ENCODE measurements at places on chromosomes 5 and 9.

DNA sequence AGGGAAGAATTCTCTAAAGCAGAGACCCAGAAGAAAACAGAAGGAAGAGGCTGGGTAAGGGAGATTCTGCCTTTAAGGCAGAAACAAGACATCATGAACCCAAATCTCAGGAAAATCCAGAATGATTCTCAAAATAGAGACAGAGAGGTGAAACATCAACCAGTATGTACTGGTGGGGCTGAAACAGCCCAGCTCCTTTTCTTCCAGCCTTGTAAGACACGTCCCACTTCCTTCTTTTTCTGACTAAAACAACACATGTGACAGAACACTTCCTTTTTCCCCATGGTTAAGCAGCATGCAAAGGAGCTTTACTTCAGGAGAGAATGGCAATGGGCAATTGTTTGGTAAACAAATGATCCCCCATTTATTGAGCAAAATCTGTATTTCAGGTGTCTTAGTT lies 230.8 kb upstream of the NR4A3 start:
- peak; percentile 9 for DNase-seq

DNA sequence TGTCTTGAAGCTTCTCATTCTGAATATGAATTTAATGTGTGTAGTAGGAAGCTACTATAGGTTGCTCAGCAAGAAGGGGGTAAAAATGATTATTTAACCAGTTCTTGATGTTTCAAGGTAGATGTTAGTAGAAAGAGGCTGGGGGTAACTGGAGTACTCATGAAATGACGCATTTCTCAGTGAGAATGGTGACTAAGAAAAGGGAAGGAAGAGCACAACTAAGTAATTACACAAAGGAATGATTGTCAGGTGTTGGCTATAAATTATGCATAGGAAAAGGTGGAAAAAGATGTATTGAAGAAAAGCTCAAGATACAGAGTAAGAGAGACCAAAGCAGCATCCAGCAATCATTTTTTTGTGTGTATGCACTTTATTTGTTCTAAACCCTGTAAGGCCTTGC lies 1.4 kb upstream of the PSIP1 start:
- no peak for DNase-seq

- no peak for DNase-seq
These were observed 164.5 kb upstream of the PHYKPL start for GRCh38 chr5:178396796-178397720.

DNA sequence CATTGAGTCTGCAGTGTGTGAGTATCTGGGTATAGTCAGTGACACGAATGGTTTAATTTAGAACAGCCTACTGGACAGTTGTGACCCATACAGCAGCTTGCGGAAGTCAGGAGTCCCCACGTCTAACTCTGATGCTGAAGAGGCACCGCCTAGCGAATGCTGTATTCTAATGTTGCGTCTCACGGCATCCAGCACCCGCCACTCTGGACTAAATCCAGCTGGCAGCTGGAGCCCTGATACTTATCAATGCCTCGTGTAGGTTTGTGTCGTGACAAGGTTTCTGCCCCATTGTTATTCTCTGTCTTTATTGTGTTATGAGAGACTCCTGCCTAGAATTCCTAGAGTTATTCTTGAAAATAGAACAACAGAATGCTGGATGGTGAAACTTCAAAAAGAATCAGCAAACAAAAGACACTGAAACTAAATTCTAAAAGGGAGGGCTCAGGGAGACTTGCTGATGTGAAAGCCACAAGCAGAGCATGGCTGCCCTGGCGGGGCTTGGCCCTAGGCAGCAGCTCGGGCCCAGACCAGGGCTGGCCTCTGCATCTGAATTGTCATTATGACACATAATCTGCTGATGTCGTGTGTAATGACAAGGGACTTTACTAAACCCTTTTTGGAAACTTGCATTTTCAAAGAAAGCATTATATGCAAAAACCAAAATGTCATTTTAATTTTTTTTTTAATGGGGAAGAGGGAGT lies 123.5 kb upstream of the ICE1 start:
- no peak for DNase-seq

- DNase-seq, result no peak
These were observed 79.3 kb downstream of the RXRA start for GRCh38 chr9:134405527-134405926.

DNA sequence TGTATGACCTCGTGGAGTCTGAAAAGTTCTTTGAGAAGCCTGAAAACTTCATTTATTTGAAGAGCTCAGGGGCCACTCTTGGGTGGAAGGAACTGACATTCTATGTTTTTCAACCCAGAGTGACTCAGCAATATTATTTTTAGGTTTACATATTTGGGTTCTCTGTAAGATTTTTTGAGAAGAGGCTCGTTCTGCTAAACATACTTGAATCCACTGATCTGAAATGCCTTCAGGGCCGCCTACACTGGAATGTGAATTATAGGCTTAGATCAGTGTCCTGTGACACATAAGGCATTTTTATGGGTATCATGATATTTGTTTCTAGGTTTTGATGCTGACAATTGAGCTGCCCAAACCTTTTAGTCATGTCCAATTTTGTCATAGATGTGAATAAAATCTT lies 86.2 kb downstream of the PSAT1 start:
- no peak for DNase-seq

DNA sequence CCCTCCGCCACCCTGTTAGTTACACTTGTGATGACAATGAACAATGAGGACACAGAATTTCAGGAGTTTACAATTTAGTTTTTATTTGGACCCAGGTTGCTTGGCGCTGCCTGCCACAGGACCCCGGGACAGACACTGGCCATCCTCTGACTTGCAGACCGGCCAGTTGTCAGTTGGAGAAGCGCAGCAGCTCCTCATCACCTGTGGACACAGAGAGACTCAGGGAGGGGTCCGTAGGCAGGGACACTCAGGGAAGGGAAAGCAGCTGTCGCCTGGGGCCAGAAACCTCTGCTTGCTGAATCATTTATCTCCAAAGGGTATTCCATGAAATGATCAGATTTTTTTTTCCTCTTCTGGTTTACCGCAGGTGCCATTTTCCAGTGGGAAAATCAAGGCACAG lies 18.0 kb downstream of the AMBP start:
- no peak for DNase-seq

GRCh38 chr5:180138976-180139730 lies 67.6 kb upstream of the RNF130 start:
- no peak for DNase-seq

DNA sequence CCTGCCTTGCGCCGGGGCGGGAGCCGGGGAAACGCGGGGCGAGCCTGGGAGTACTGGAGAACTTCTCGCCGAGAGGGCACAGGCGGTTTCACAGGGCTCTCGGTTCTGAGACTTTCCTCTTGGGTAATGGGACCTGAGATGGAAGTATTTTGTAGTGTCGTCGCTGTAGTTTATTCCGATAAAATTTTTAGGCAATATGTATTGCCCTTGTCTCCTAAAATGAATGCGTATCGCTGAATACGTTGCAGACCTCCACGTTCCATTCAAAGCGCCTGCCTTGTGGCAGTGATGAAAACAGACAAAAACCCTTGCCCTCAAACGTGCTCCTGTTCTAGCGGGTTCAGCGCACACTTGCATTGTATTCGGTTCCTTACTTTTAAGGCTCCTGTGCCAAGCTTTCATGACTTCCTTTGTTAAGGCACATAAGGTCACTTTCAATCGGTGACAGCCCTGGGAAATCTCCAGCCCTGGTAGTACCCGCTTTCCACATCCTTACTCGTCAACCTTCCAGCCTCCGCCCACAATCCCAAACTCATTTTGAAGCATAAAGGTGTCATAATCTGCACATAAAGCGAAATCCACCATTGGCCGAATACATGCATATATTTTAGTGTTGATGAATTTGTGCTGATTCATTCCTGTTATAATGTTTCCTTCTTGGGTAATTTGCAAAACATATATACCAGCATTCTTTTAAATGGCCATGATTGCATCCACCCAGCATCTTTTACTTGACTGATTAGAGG lies 694 bp downstream of the RMI1 start:
- peak; percentile 27 for DNase-seq

GRCh38 chr9:134358026-134358661 lies 31.9 kb downstream of the RXRA start:
- DNase-seq, result no peak

DNA sequence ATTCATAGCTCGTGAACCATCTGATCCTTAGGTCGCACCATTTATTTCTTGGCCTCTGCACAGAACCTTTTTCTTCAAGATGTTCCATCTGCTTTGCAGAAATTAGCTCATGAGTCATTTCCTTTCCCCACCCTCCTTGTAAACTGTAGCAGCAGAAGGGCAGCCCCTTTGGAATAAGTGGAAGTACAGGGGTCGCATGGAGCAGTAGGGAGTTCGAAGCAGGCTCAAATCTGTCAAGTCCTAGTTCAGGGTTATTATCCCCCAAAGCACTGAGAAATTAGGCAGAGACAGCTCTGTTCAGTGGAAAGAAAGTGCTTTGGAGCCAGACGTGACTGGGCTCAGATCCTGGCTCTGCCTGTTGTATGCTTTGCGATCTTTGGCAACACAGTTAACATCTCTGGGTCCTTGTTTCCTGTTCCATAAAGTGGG lies 84.2 kb downstream of the SGCD start:
- no peak for DNase-seq

GRCh38 chr5:80116000-80116399 lies 80.9 kb downstream of the THBS4 start:
- DNase-seq, result no peak

GRCh38 chr5:114056185-114056538 lies 305.7 kb upstream of the KCNN2 start:
- no peak for DNase-seq

DNA sequence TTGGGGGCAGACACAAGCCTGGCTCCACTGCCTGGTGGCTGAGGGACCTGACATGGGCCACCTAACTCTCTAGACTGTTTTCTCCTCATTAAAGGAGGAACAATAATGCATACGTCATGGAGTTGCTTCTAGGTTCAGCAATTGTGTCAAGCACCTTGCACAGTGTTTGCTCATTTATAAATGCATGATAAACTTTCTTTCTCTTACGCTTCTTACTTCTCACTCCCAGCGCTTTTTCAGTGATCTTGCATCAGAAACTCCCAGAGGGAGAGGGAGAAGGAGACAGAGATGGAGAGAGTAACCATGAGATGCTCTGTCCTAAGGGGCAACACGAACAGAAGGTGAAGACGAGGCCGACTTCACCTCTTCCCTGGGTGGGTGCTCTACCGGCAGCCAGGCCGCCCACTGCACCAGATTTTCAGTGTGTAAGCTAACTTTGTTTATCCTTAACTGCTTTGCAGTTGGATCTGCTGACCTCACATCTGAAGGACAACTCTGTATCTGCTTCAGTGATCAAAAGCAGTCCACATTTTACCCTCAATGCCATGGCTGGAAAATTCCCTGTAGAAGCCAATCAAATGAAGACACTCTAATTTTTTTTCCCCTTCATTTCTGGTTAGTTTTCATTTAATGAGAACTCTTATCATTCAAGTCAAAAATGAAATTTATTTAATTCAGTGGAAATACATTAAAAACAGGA lies 35.3 kb downstream of the MED27 start:
- DNase-seq, result no peak

DNA sequence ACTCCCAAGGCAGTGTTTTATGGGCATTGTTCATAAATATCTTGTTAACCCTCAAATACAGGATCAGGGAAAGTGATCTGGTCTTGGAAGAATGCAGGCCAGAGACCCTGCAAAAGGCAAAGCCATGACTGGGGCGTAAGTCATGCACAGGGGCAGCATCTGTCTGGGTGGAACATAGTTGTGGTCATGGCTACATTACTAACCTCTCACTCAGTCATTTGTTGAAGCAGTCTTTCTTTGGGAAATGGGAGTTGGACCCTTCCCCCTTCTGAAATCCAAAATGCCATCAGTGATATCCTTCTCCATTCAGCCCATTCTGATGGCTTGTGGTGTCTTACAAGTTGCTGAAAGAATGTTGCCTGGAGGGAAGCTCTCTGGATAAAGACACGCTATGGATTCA lies 68.1 kb downstream of the GDNF start:
- DNase-seq, result no peak

DNA sequence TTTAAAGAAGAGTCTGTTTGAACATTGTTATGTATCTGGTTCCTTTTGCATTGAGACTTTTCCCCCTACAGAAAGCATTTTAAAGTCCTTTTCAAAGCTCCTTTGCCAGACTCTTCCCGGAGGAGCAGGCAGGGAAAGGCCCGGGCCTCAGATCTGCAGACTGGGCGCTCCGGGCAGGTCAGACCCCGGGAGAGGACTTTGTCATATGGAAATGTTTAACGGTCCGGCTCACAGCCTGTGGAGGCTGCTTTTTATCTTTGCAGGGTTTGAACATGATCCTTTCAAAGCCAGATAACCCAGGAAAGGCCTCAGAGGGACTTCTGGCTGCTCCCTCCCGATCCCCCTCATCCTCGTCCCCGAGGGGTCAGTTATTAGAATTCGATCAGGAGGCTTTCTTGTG lies 82.1 kb upstream of the IRX2 start:
- DNase-seq, result no peak

DNA sequence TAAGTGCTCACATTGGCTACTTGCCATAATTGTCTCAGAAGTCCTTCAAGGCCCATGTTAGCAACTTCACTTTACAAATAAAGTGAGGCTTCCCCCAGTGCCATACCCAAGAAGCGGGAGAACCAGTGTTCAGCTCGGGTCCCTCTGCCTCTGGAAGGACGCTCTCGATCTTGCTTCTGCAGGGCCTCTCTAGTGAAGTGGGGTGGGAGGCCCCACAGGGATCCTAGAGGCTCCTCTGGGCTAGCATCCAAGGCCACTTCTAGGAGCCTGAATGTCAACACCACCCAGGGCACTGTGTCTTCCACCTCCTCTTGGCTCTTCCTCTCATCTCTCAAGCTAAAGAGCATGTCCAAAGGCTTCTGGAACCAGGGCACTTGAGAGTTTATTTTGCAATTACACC lies 282.5 kb downstream of the GADD45G start:
- DNase-seq, result no peak

DNA sequence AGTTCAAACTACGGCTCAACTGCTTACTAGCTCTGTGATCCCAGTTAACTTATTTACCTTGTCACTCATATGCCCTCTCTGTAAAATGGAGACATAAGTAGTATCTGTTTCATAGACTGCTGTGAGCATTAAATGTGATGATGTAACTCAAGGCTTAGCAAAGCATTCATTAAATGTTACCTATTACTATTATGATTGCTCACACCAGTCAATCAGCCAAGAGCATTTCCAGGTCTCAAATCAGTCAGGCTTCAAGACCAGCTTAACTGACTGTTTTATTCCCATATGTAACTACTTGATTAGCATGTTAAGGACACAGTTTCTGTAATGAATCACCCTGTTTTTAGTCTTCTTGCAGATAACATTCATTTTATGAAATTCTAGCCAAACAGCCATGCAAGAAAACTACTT lies 413.3 kb downstream of the MLLT3 start:
- DNase-seq, result no peak

GRCh38 chr9:32344551-32345182 lies 39.8 kb upstream of the ACO1 start:
- DNase-seq, result no peak

GRCh38 chr9:97938081-97938644 lies at the start of gene HEMGN:
TSS of gene HEMGN (minus strand) at chr9:97938172. CDS start at chr9:97938136, 36 bp downstream.
- peak; percentile 58 for DNase-seq

DNA sequence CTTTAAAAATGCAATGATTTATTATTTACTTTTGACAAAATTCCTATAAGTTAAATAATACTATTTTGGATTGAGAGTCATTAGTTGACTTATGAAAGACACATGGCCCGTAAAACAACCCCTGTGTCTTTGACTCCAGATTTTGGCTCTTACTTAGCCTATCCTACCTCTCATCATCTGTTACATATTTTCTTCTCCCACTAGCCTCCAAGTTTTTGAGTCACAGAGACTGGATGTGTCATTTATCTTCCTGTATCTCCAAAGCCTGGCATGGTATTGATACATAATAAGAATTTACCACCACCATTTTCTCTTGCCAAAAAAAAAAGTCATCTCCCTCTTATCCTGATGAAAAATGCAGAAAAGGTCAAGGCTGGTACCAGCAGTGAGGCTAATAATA lies 99.9 kb downstream of the GABRB2 start:
- DNase-seq, result no peak

Measured in CD4-positive, alpha-beta T cell treated with Interleukin-4 for 1 hour (primary cell).